Right renal cortex interstitium (tissue), 3 donors: ENCODE measurements at places on chromosomes 7 and 10.

DNA sequence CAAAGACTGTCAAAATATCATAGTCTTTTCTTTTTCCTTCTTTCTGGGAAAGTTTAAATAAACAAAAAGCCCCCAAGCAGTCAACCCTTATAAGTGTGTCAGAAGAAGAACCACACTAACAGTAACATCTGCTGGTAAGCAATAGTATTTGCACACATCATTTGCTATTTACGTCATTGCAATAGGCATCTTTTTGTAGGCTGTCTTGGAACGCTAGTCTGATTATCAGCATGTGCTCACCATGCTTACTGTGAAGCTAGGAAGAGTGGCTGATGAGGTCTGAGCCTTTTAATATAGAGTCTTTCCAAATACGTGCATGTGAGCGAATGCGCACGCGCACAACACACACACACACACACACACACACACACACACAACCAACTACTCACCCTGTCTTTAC is 599.0 kb upstream of the TPK1 start:
- no peak for DNase-seq

DNA sequence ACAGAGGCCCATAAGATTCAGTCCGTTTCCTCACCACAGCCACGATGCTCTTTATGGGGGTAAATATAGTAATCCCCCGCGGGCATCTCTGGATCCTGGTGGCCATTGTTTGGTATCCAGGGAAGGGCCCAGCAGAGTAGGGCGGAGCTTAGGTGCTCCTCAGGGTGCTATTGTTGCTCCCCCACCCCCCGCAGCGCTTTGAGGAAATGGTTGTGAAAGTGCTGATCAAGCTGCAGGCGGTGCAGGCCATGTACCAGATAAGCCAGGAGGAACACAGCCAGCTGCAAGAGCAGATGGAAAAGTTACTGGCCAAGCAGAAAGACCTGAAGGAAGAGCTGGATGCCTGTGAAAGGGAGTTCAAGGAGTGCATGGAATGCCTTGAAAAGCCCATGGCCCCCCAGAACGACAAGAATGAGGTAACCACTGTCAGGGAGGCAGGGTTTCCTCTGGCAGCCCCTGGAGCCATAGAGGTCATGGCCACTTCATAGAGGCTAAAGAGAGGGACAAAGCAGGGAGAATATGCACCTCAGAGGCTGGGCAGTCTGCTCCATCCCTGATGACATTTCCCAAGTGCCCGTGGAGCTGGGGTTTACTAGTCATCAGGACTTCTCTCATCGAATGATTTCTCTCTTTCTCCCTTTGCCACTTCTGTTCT is 17.6 kb upstream of the FLNC start:
- DNase-seq = no peak

DNA sequence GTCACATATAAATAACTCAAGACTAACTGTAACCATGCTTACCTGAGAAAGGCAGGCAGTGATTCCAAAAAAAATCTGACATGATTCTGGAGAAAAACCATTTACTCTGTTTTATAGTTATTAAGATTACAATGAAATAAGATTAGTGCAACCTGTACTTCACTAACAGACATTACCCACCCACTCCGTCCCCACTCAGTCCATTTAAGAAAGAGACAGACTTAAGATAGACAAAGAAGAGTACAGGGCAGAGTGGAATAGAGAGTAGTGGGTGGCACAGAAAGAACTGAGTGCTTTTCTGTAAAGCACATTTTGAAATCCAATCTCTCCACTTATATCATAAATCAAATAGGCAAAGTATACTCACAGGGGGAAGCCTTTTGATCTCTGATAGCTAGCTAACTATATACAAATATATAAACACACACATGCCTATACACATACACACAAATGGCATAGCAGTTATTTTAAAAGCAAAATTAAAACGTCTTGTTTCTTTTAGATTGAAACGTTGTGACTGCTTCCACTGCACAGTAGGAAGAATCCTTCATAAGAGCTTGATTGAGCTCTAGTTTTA is 11.9 kb downstream of the PAXIP1 start:
- no peak for DNase-seq

DNA sequence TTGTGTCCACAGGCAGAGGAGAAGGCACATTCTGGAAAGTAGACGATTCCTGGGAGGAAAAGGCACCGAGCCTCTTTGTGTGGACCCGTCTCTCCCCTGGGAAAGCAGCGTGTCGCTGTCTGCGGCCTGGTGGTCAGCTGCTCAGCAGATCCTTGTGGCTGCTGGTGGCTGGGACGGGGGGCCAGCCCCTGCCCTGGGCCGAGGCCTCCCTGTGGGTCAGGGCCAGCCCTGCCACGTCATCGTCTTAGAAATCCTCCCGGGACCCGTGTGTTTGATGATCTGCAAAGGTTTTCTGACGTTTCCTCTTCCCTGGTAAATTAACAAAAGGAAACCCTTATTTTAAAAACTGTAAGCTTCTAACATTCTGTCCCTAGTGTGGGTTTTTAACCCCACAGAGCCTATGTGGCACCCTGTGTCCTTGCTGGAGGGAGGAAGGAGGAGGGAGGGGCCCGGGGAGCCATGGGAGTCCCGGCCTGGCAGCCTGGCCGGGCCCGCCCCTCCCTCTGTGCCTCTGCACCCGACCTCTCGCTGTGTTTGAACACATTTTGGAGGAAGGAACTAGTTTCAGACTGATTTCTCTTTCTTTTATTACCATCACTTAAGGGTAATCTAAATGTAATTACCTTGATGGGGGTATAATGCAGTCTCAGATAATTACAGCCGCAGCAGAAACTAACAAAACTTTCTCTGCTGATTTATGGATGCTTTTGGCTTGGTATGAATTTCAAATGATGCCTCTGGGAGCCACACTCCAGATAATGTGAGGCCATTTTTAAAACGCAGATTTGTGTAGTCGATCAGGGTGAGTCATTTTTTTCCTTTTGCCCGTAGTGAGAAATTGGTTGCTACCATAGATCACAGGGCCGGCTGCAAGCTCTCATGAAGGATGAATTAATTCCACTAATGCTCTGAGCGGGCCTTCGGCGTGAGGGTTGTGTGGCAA is 85.5 kb downstream of the NKX6-2 start:
- no peak for DNase-seq

DNA sequence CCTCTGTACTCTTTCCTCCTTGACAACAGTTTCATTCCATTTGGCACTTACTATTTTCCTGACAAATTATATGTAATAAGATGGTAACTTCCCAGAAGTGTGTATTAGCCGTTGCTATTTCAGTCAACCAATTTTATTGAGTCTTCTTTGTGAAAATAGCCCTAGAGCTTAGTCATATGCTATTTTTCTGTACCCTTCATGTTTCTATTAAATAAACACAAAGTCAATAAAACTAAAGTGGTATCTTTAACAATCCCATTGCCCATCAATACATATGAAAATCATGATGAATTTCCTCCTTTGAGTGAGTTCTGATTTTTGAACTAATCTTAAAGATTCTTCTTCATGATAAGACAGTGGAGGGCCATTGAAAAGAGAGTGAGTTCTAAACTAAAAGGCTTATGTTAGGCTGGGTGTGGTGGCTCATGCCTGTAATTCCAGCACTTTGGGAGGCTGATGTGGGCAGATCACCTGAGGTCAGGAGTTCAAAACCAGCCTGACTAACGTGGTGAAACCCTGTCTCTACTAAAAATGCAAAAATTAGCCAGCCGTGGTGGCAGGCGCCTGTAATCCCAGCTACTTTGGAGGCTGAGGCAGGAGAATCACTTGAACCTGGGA is 5.9 kb upstream of the MYPN start:
- no peak for DNase-seq
